NCI-H2107 (cell line): ENCODE measurements at places on chromosomes 11 and 22.

GRCh38 chr11:1130276-1131032, 27.3 kb upstream of the MUC5AC start:
- no peak for DNase-seq

GRCh38 chr11:107549253-107549953, 16.1 kb downstream of the ALKBH8 start:
- no peak for DNase-seq

DNA sequence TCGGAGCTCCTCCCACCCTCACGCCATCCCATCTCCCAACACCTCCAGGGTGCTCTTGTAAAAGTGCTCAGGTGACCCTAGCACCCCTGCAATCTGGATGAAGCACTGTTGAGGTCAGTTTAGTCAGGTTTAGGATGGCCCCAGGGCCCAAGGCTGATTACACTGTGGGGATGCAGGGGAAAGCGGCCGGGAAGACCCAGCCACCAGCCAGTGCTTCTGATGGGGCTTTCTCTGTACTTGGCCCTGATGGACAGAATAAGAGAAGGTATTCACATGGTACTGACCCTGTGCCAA, 28.7 kb downstream of the TPBGL start:
- DNase-seq: no peak

DNA sequence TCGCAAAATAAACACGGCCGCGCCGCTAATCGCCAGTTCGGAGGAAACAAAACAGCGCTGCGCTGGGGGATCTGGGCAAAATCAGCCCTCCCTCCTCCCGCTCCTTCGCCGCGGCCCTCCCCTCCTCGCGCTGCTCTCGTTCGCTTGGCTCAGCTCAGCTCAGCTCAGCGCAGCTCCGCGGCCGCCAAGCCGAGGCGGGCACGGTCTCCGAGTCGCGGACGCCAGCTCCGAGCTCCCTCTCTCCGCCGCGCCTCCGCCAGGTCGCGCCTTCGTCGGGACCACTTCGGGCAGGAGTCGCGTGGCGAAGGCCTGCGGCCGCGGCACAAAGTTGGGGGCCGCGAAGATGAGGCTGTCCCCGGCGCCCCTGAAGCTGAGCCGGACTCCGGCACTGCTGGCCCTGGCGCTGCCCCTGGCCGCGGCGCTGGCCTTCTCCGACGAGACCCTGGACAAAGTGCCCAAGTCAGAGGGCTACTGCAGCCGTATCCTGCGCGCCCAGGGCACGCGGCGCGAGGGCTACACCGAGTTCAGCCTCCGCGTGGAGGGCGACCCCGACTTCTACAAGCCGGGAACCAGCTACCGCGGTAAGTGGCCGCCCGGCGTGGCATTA, at the start of gene SPON1:
Gene SPON1, plus strand, starts transcription at position 162 of the 607 bp plus-strand sequence. Its CDS starts 182 bp downstream, at position 344.
- DNase-seq: no peak

GRCh38 chr22:40194656-40195055, 16.9 kb downstream of the TNRC6B start:
- no peak for DNase-seq
